ENCODE measurements at places on chromosomes 3 and 15. TPM values are rescaled to one million over a fixed set of nuclear protein-coding genes. Genes with fewer than 3 reads are reported as not detected.

GRCh38 chr15:98322581-98322980 lies 325.8 kb upstream of the IGF1R start:
- DNase-seq, result no peak

DNA sequence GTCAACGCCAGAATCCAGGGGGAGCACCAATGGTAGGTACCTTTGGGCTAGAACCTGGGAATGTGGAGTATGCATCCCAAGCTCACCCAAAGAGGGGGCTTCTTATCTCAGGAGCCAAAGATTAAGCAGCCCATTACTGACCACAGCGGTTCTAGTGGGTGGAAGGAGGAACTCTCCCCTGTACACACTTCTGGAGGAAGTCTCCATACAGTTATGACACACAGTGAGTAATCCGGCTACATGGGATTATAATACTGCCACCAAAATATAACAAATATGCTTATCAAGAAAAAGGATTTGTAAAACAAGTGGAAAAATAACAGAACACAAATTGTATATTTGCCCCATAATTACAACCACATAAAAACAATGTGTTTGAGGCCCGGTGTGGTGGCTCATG lies 8.4 kb downstream of the MYO1E start:
- no peak for DNase-seq

DNA sequence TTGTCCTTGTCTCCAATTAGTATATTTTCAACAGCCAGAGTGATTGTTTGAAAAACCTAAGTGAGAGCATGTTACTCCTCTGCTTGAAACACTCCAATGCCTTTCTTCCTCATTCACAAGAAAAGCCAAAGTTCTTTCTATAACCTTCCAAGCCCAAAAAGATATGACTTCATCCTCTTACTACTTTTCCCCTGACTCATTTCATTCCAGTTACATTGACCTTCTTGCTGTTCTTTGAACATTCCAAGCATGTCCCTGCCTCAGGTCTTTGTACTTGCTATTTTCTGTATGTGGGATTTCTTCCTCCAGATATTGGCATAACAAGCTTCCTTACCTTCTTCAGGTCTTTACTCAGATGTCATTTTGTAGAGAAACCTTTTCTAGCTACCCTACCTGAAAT lies 28.3 kb downstream of the EHHADH start:
- DNase-seq, result no peak

Gene GAP43
- 125 TPM for total RNA-seq
